Activated B cell treated with CpG ODN at 0.5 μM for 24 hours (primary cell): ENCODE measurements at places on chromosomes 5 and 9.

- H3K4me1 ChIP-seq = peaks cover 48% of the 10 kb centered on the region
- no peak for DNase-seq
- no peak overlapping the region for H3K4me3 ChIP-seq
- no peaks in the 10 kb centered on the region for H3K27me3 ChIP-seq
- no peak overlapping the region for H3K27ac ChIP-seq
- peaks cover 27% of the 10 kb centered on the region for H3K36me3 ChIP-seq
Observed at GRCh38 chr5:138370537-138370936, 18.1 kb downstream of the KDM3B start.

DNA sequence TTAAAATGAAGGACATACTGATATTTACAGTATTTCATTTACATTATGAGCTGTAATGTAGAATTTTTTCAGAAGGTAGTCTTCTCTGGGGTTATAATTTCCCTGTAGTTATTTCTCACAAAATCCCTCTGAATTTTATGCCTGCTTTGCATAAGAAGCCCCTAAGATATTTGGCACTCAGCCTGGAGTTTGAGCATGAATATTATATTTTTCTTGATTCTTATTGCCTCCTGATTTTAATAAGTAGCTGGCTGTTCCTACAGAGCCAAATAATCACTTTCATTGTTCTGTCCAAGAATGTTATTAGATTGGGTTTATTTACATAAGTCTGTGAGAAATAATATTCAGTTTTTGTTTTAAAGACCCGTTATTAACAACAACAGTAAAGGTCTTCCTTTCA lies 195.0 kb downstream of the FER start:
- H3K27ac ChIP-seq = no peak overlapping the region
- no peaks in the 10 kb centered on the region for H3K4me1 ChIP-seq
- H3K36me3 ChIP-seq = peaks cover 2% of the 10 kb centered on the region
- H3K4me3 ChIP-seq = no peak overlapping the region

- DNase-seq = no peak
- H3K4me3 ChIP-seq = no peak overlapping the region
- H3K36me3 ChIP-seq = peaks cover 51% of the 10 kb centered on the region
- H3K27ac ChIP-seq = no peak overlapping the region
- no peaks in the 10 kb centered on the region for H3K27me3 ChIP-seq
Observed at GRCh38 chr5:78016863-78017529, 240.9 kb upstream of the TBCA start.

DNA sequence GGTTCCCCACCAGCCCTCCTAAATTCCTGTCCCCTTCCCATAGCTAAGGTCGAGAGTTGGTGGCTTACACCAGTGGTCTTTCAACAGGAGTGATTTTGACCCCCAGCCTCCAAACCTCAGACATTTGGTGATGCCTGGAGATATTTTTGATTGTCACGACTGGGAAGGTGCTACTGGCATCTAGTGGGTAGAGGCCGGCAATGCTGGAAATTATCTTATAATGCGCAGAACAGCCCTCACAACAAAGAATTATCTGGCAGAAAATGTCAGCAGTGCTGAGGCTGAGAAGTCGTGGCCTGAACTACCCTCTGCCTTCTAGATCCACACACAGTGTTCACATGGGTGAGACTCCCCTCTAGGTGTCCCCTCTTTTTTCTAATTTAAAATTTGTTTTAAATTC lies 69.6 kb downstream of the IL31RA start:
- peaks cover 11% of the 10 kb centered on the region for H3K4me1 ChIP-seq
- H3K27ac ChIP-seq = no peak overlapping the region
- H3K36me3 ChIP-seq = no peaks in the 10 kb centered on the region
- H3K27me3 ChIP-seq = peaks cover 8% of the 10 kb centered on the region
- no peak for DNase-seq

- H3K4me1 ChIP-seq = no peaks in the 10 kb centered on the region
- H3K36me3 ChIP-seq = no peaks in the 10 kb centered on the region
- H3K4me3 ChIP-seq = no peak overlapping the region
- H3K27ac ChIP-seq = no peak overlapping the region
- DNase-seq = no peak
- H3K27me3 ChIP-seq = peaks cover 4% of the 10 kb centered on the region
Observed at GRCh38 chr5:44774279-44774880, 34.4 kb upstream of the MRPS30 start.

GRCh38 chr5:75522025-75522424 lies 10.3 kb downstream of the POLK start:
- no peak overlapping the region for H3K27ac ChIP-seq
- no peak overlapping the region for H3K4me3 ChIP-seq
- no peak for DNase-seq
- H3K27me3 ChIP-seq = no peaks in the 10 kb centered on the region
- H3K36me3 ChIP-seq = peaks cover 37% of the 10 kb centered on the region

GRCh38 chr9:107266624-107267368 lies 16.3 kb upstream of the RAD23B start:
- H3K36me3 ChIP-seq = no peaks in the 10 kb centered on the region
- H3K27ac ChIP-seq = no peak overlapping the region
- H3K27me3 ChIP-seq = peaks cover 12% of the 10 kb centered on the region
- peaks cover 5% of the 10 kb centered on the region for H3K4me1 ChIP-seq

DNA sequence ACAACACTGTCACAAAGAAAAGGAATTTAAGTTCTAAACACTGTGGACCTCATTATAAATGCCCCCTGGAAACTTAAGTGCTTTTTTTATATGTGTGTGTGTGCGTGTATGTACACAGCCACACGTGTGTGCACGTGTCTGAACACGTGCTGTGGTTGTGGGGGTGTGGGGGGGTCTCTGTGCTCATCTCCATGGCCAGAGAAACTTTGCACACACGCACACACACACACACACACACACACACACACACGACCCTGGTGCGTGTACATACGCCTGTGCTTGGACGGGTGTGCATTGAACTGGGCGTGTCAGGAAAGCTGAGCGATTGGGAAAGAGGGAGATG lies 27.9 kb downstream of the AMBP start:
- H3K36me3 ChIP-seq = no peaks in the 10 kb centered on the region
- H3K4me1 ChIP-seq = no peaks in the 10 kb centered on the region
- no peak for DNase-seq
- peaks cover 2% of the 10 kb centered on the region for H3K27me3 ChIP-seq
- no peak overlapping the region for H3K4me3 ChIP-seq

DNA sequence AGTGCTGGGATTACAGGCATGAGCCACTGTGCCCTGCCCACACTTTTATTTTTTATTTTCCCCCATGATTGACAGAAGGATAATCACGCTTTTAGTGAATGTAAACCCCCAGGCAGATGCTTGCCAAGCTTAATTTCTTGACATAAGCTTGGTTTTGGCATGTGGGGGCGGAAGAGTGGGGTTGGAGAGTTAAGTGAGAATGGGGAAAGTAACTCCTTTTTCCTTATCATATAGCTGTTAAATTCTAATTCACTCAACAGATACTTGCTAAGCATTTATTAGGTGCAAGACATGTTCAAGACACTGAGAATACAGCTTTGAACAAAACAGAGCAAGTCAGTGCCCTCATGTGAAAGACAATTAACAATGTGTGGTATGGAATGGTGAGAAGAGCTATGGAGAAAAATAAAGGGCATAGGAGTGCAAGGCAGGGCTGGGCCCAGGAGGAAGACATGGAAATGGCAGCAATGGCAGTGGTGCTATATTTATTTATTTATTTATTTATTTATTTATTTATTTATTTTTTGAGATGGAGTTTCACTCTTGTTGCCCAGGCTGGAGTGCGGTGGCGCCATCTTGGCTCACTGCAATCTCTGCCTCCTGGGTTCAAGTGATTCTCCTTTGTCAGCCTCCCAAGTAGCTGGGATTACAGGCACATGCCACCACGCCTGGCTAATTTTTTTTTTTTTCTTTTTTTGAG lies 2.2 kb downstream of the SLC26A2 start:
- H3K27me3 ChIP-seq = no peaks in the 10 kb centered on the region
- no peak overlapping the region for H3K4me3 ChIP-seq
- no peak for DNase-seq
- H3K36me3 ChIP-seq = peaks cover 4% of the 10 kb centered on the region

GRCh38 chr5:141714542-141715310 lies 32.7 kb upstream of the ARAP3 start:
- no peaks in the 10 kb centered on the region for H3K36me3 ChIP-seq
- no peak for DNase-seq
- no peak overlapping the region for H3K4me3 ChIP-seq
- H3K27ac ChIP-seq = no peak overlapping the region
- H3K4me1 ChIP-seq = no peaks in the 10 kb centered on the region
- peaks cover 13% of the 10 kb centered on the region for H3K27me3 ChIP-seq

DNA sequence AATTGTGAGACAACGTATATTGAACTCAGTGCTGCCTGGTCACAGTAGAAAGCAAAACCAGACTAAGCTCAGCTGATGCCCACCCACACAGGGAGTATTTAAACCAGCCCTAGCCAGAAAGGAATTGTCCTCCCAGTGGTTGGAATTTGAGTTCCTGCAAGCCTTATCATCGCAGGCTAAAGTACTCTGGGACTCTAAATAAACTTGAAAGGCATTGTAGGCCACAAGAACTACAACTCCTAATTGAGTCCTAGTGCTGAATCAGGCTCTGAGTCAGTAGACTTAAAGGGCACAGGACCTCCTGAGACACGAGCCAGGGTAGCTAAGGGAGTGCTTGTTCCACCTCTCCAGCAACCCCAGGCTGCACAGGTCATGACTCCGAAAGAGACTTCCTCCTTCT lies 171.4 kb downstream of the MCTP1 start:
- H3K4me3 ChIP-seq = no peak overlapping the region
- no peaks in the 10 kb centered on the region for H3K4me1 ChIP-seq
- H3K27ac ChIP-seq = no peak overlapping the region
- H3K36me3 ChIP-seq = no peaks in the 10 kb centered on the region
- H3K27me3 ChIP-seq = no peaks in the 10 kb centered on the region
- DNase-seq = no peak

DNA sequence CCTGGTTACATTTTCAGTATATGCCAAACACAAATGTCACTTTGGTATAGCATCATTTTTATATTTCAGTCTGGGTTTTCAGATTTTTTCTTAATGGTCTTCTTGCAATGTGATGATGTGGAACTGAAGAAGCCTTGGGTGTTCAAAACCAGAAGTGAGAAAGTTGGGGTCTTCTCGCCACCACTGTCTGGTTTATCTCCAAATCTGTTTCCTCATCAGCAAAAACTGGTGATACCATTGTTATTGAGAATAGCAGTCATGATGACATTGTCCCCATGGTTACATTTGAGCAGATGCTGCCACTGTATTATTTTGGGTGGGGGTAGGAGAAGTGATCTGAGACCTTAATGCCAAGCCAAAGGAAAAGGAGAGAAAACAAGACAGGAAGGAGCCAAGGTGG lies 85.9 kb upstream of the MAP3K1 start:
- no peaks in the 10 kb centered on the region for H3K27me3 ChIP-seq
- H3K27ac ChIP-seq = peak overlapping the region; percentile 84
- H3K4me3 ChIP-seq = peak overlapping the region; percentile 29
- peaks cover 65% of the 10 kb centered on the region for H3K4me1 ChIP-seq

- H3K27me3 ChIP-seq = no peaks in the 10 kb centered on the region
- no peak overlapping the region for H3K4me3 ChIP-seq
- peaks cover 29% of the 10 kb centered on the region for H3K4me1 ChIP-seq
- no peak overlapping the region for H3K27ac ChIP-seq
Observed at GRCh38 chr9:27408001-27408400, 111.1 kb upstream of the EQTN start.

GRCh38 chr5:141363952-141364660 lies at the start of gene PCDHGA5:
TSS of gene PCDHGA5 (plus strand) at chr5:141364162. CDS start at chr5:141364331, 169 bp downstream.
- peaks cover 8% of the 10 kb centered on the region for H3K4me1 ChIP-seq
- H3K4me3 ChIP-seq = no peak within 1 kb of the TSS
- H3K27ac ChIP-seq = no peak within 1 kb of the TSS
- H3K27me3 ChIP-seq = peaks cover 53% of the 10 kb centered on the region

DNA sequence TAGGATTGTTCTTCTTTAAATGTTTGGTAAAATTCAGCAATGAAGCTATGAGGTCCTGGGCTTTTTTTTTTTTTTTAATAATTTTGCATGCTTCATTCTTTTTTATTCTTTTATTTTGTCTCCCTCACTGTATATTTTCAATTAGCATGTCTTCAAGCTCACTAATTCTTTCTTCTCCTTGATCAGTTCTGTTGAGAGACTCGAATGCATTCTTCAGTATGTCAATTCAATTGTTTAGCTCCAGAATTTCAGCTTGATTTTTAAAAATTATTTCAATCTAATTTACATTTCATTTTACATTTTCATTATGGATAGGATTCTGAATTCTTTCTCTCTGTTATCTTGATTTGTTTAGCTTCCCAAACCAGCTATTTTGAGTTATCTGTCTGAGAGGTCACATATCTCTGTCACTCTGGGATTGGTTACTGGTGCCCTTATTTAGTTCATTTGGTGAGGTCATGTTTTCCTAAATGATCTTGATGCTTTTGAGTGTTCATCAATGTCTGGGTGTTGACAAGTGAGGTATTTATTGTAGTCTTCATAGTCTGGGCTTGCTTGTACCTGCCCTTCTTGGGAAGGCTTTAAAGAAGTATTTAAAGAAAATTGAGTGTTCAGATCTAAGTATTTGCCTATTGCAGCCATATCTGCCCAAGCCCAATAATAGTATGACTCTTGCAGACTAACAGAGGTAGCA lies 9.1 kb downstream of the LURAP1L start:
- H3K36me3 ChIP-seq = no peaks in the 10 kb centered on the region
- no peaks in the 10 kb centered on the region for H3K4me1 ChIP-seq
- H3K27ac ChIP-seq = no peak overlapping the region
- DNase-seq = no peak

- no peak overlapping the region for H3K27ac ChIP-seq
- DNase-seq = no peak
- peak overlapping the region; percentile 97 for H3K4me3 ChIP-seq
Observed at GRCh38 chr5:80654054-80654390, 430 bp upstream of the MSH3 start.

- H3K4me3 ChIP-seq = peak overlapping the region; percentile 13
- H3K4me1 ChIP-seq = peaks cover 31% of the 10 kb centered on the region
- no peaks in the 10 kb centered on the region for H3K36me3 ChIP-seq
- DNase-seq = peak; percentile 31
- no peak overlapping the region for H3K27ac ChIP-seq
- peaks cover 7% of the 10 kb centered on the region for H3K27me3 ChIP-seq
Observed at GRCh38 chr9:133709015-133709611, 29.0 kb downstream of the SARDH start.

GRCh38 chr5:72472031-72472430 lies 35.2 kb downstream of the ZNF366 start:
- no peak overlapping the region for H3K4me3 ChIP-seq
- H3K27ac ChIP-seq = no peak overlapping the region
- H3K4me1 ChIP-seq = no peaks in the 10 kb centered on the region
- no peak for DNase-seq
- peaks cover 16% of the 10 kb centered on the region for H3K27me3 ChIP-seq

DNA sequence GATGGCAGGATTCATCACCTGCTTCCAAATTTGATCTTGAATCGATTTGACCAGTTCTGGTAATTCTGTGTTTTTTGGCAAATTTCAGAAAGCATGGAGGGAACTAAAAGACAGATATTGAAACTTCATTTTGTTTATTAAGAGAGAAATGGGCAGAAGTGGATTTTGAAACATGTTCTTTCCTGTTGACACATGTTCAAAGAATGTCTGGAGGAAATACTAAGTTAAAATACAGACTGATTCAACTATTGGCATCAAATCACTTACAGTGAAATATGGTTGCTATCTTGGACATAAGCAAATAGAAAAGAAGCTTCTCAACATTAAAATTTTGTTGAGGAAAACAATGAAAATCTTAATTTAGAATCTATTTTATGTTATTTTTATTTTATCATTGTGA lies 19.3 kb upstream of the GZMK start:
- H3K4me3 ChIP-seq = no peak overlapping the region
- H3K27me3 ChIP-seq = peaks cover 6% of the 10 kb centered on the region
- no peaks in the 10 kb centered on the region for H3K36me3 ChIP-seq
